ENCODE measurements at places on chromosomes 7 and 10.

DNA sequence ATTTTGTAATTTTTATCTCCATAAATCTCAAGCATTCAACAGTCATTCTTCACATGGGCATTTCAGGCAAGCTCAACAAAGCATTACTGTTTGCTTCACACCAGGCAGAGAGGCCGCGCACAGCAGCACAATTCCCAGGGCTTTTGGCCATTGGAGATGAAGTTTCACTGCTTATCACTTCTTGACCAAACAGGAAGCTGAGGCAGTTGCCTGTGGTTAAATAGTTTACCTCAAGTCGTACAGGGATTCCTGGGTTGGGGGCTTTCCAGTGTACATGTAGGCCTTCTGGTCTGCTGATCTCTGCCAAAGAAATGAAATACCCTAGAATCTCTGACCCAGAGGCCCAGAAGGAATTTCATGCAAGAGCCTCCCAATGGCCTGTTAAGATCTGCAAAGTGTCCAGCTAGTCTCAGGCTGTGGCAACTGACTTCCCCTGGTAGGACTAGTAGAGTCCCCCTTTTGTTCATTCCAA lies 11.2 kb upstream of the PRDX3 start:
- no peak for DNase-seq

- no peak for DNase-seq
These were observed 22.6 kb downstream of the RNF216 start for GRCh38 chr7:5758753-5759335.

DNA sequence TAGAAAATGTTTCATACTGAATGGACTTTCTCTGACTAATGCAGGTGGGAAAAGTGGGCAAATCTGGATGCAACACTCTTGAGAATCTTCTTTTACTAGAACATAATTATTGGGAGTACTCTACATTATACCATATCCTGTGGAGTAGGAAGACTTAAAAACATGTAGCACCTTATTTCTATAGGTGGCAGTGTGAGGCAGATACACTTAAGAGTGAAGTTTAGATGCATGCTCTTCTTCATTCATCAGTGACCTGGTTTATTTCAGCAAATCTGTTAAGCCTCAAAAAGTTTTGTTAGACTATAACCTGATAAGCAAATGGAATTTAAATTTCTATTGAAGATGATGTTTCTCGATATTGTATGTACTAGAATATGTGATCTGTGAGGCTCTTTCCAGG lies 1087.1 kb upstream of the LRRN3 start:
- DNase-seq, result no peak

DNA sequence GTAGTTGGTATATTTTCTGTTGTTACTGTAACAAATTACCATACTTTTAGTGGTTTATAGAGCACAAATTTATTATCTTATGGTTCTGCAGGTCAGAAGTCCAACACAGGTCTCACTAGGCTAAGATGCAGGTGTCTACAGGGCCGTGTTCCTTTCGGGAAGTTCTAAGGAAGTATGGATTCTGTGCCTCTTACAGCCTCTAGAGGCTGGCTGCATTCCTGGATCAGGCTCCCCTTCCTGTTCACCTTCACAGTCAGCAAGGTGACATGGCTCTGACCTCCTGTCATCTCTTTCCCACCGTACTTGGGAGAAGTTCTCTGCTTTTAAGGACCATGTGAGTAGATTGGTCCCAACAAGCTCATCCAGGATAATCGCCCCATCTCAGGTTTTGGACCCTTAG lies 37.3 kb downstream of the BMPR1A start:
- no peak for DNase-seq

DNA sequence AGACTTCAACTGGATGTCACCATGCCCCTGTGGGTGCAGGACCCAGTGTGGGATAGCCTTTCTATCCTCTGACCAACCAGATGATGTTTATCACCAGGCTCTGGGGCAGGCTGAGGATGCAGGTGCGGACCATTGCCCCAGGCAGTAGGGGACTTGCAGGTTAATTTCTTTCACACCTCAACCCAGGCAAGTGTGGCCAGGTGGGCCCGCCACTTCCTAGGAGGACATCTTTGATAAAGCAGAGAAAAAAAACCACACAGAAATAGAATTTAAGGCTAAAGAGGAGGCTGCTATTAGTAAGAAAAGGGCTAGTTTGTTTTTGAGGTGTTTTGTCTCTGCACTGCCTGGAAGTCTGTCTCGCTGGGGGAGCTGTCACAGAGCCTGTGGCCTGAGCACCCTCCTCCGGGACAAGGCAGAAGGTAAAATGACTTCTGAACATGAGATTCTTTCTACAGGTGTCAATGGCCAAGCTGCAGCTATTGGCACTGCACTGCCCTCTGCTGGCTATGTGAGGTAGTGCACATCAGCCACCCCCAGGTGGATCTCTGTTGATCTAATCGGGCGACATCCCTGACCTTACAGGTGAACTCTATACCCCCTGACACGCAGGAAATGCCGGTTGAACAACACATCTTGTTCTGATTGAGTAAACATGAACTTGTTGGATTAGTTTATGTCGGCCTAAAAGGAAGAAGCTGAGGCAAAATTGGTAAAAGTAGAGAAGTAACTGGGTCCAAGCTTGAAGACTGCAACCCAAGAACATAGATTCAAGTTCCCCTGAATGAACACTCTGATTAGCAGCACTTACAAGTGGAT lies 21.0 kb downstream of the UPP1 start:
- DNase-seq, result peak; percentile 89

- DNase-seq, result peak; percentile 14
These were observed 496.9 kb upstream of the CELF2 start for GRCh38 chr10:10520491-10521385.

- no peak for DNase-seq
These were observed 32.9 kb upstream of the PRKAR1B start for GRCh38 chr7:760006-760405.

- DNase-seq, result peak; percentile 79
These were observed 176.6 kb downstream of the PARD3 start for GRCh38 chr10:34638406-34639054.

GRCh38 chr7:113071465-113071864 lies 15.2 kb downstream of the GPR85 start:
- DNase-seq, result no peak

GRCh38 chr10:32954545-32955298 lies 3.3 kb downstream of the ITGB1 start:
- no peak for DNase-seq

DNA sequence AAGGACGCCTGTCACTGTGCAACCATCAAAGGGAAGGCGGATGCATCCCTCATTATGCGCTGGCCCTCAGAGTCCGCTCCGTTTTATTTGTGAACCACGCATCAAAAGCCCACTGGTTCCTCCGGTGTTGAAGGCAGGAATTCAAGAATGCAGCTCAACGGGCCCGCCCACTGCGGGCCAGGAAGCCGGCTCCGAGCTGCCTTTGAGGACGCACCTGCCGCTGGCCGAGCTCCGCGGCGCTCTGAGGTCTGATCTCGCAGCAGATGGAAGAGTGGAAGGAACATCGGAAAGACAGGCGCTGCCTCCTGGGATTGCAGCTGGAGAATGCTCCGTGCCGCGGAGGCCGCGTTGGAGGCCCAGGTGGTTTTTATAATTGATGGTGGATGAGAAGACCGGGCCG lies 56.9 kb upstream of the ADGRA1 start:
- no peak for DNase-seq

DNA sequence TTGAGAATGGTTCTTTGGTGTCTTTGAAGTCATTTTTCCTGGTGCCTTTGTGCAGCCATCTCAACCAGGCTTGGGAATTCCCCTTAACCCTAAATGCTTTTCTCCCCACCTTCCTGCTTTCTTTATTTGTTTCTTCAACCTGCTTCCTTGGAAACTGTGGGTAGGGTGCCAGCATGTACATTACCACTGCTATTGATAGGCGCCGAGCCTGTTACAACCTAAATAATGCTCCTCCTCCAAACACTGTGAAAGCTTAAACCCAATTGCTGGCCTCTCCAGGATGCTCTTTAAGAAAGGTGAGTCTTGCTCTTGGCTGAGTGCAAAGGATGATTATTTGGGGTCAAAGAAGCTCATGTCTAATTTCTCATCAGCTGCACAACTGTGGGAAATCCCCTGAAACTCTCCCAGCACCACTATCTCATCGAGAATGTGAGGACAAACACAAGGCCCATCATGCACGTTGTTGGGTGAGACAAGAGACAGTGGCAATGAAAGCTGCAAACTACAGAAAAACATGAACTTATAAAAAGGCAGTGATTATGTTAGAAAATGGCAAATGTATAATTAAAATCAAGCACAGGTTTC lies 285.5 kb upstream of the IGFBP3 start:
- DNase-seq, result no peak

GRCh38 chr7:21642422-21642821 lies 99.6 kb downstream of the DNAH11 start:
- DNase-seq, result no peak

GRCh38 chr7:131556909-131557651 lies 652 bp upstream of the PODXL start:
- no peak for DNase-seq

GRCh38 chr7:5523052-5523711 lies 99.5 kb upstream of the TNRC18 start:
- DNase-seq, result peak; percentile 60

DNA sequence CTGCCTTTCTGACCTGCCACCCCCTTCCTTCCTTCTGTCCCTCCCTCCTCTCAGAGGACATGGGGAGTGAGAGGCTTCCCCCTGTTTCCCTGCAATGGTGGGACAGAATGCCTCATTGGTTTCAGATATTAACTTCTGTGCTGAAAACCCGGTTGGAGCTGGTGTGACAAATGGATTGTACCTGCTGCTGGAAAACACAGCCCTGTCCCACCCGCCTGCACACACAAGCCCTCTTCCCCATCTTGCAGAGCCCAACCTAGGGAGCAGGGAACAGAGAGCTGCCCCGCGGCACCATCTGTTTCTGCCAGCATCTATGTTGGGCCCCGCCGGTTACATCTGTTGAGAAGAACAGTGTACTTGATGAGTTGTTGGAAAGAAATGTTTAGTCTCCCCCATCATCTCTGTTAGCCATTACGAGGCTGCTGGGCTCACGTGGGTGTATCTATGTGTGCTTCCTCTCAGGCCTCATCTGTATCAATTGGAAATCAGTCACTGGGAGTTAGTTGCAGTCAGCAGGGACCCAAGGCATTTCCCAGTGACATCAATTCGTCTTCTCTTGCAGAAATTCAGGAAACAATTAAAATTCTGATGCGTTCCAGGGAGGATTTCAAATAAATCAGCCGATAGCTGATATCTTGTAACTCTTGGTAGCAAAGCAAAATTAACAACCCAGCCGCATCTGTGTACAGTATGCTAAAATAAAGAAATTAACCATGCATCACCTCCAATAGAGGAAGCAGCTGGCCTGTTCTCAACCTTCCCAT lies 725.6 kb upstream of the GALNT17 start:
- DNase-seq, result no peak

GRCh38 chr7:30188811-30189210 lies 54.0 kb downstream of the MTURN start:
- no peak for DNase-seq

GRCh38 chr10:34670081-34670480 lies 145.0 kb downstream of the PARD3 start:
- DNase-seq, result no peak

- DNase-seq, result peak; percentile 50
These were observed 1.0 kb downstream of the STX1A start for GRCh38 chr7:73718438-73718881.

GRCh38 chr7:115088893-115089292 lies 167.0 kb downstream of the MDFIC start:
- no peak for DNase-seq

GRCh38 chr10:62037166-62037831 lies 135.8 kb downstream of the ARID5B start:
- DNase-seq, result no peak

DNA sequence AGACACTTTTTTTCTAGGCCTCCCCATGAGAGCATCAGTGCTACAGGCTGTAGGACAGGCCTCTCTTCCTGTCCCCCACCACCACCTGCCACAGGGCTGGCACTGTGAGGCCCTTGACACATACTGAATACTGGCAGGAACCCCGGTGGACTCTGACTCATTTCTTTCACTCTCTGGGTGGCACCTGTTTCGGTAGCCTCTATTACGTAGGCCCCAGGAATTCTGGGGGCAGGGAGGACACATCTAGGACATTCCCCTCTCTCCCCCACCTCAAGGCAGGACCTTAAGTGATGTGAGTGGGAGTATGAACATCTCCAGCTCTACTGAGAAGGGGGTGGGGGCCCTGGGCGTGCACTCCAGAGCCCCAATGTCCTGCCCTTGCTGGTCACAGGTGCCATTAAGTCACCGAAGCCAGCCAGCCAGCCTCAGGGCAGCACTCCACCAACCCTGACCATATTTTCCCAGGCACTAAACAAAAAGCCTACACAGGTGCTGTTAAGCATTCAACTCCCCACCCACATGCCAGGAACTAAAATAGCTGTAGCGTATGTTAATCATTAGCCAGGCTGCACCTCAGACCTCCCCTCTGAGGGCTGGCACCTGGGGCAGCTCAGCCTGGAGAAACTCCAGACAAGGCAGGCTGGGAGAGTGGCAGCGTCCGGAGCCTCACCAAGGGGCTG lies 8.9 kb downstream of the ANXA11 start:
- peak; percentile 82 for DNase-seq

GRCh38 chr7:30799206-30799975 lies 28.2 kb downstream of the MINDY4 start:
- no peak for DNase-seq

- DNase-seq, result no peak
These were observed 5.2 kb downstream of the CPED1 start for GRCh38 chr7:120993553-120994191.

DNA sequence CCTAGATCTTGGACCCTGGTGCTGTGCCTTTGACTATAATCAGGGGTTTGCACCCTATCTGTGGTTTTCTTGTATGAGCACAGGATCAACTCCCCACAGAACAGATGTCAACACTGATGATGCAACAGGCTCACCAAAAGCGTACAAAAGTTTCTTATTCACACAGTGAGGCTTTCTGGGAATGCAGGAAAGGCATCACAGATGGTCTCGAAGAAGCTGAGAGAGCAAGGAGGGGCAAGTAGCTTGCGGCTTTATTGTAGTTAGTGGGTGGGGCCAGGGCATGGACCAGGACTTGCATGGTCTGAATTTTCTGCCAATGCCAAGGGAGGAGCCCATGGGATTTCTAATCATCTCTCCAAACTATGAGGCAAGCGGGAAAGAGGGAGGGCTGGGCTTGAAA lies 46.2 kb downstream of the SEC61G start:
- no peak for DNase-seq

All from stimulated activated CD4-positive, alpha-beta T cell treated with anti-CD3 and anti-CD28 coated beads, Interleukin-15, amount 100 ng/mL, for 24 hours (primary cell).